ENCODE measurements at places on chromosomes 2 and 18.

GRCh38 chr18:76685860-76686259, 136.5 kb upstream of the ZNF236 start:
- DNase-seq, result no peak

DNA sequence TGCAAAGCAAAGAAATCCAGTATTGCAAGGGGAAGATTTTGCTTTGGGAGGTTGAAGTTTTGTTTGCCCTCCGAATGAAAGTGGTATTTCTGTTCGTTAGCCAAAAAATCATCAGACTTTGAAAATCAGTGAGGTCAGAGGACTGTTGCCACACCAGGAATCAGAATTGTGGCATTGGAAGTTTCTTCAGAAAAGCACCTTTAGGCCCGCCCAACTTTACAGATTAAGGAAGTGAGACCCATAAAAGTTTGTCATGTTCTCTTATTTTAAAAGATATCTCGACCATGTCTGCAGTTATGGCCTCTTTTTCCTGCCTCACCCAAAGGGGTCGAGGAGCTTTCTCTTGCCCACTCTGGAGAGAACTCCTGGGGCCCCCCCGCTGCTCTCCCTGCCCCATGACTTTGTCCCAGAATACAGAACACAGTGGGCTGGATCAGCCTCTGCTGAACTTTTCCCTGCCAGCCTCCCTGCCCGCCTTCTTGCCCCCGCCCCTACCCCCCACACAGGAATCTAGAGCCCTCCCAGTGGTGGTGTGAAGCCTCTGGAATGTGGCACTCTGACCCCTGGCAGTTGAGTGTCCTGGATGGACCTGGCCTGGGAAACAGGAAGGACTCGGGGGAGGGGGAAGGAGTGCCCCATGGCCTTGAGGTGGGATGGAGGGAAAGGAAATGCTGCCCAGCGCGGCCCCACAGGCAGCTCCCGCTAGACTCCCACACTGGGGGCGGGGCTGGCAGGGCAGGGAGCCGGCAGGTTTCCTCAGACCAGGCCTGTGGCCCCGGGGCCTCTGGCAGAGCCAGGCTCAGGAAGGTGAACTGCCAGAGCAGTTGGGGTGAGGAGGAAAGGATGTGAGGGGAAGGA, 25.3 kb downstream of the CRIM1 start:
- peak; percentile 44 for DNase-seq

DNA sequence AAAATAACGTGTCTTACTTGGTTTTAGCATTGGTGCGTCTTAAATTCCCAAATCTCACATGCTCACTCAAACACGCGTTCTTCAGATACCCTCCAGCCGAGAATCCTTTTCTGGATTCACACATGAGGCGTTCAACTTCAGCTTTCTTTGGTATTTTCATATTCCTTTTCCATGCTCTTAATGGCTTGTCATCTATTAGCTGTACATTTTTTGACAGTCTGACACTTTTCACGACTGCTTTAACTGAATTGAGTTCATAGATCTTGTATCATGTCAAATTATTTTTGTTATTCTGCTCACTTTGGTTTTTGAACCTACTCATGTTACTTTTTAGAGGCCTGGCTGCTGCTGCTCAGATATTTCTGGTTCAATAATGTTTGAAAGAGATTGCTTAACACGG, 59.0 kb downstream of the INPP5D start:
- no peak for DNase-seq

- DNase-seq, result peak; percentile 75
Observed at GRCh38 chr2:42095923-42096408, 48.1 kb downstream of the PKDCC start.

GRCh38 chr2:164430166-164430783, 191.0 kb downstream of the GRB14 start:
- peak; percentile 67 for DNase-seq

- DNase-seq, result no peak
Observed at GRCh38 chr18:49997558-49997957, 184.2 kb upstream of the ACAA2 start.

DNA sequence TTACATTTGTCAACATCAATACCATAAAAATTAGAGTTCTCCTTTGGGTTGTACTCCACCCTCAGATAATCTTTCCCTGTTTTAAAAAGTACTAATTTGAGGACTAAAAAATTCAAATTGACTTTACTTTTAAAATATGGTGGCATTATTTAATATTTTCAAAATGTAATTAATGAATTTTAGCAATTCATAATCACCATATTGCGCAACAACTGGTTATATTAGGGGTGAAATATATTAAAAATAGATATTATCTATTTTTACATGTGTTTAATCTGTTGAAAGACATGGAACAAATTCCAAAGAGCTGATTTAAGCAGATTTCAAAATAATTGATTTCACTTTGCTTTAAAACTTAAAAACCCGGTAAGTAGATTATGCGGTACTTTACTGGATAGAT, 236.6 kb upstream of the NOL4 start:
- DNase-seq, result no peak

GRCh38 chr18:26405190-26405801, 143.1 kb downstream of the KCTD1 start:
- DNase-seq, result peak; percentile 47

- no peak for DNase-seq
Observed at GRCh38 chr18:13470516-13471197, 252.1 kb downstream of the LDLRAD4 start.

DNA sequence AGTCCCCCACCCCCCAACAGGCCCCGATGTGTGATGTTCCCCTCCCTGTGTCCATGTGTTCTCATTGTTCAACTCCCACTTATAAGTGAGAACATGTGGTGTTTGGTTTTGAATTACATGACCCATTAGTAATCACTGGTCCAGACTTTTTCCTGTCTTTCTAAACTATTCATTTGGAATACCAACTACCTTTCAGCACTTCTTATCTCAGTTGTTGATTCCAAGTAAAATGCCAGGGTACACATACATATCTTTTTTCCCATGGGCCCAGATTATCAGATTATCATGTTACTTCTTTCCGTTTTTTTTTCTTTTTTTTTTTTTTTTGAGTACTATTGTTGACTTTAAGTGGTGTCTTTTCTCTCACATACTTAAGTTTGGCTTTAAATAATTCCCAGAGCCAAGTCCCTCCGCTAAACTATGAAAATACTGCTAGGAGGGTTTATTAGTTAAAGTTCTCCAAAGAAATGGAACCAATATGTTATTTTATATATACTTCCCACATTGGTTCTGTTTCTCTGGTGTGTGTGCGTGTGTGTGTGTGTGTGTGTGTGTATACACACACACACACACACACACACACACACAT, 389.3 kb downstream of the IRS1 start:
- peak; percentile 42 for DNase-seq

GRCh38 chr18:13606604-13607254, 119.6 kb downstream of the FAM210A start:
- no peak for DNase-seq

DNA sequence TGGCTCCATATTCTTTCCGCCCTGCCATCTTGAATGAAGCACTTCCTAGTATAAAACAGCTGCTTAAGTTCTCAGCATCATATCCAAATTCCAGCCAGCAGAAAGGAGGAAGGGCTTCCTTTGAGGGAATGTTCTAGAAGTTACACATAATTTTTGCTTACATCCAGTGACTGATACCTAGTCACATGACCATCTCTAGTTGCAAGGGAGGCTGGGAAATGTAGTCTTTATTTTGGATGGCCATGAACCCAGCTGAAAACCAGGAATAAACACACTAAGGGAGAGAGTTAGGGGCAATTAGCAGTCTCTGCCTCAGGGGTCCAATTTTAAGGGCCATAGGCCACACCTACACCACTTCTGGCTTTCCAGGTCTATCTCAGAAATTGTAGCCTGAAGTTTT, 57.8 kb upstream of the LMAN1 start:
- no peak for DNase-seq

DNA sequence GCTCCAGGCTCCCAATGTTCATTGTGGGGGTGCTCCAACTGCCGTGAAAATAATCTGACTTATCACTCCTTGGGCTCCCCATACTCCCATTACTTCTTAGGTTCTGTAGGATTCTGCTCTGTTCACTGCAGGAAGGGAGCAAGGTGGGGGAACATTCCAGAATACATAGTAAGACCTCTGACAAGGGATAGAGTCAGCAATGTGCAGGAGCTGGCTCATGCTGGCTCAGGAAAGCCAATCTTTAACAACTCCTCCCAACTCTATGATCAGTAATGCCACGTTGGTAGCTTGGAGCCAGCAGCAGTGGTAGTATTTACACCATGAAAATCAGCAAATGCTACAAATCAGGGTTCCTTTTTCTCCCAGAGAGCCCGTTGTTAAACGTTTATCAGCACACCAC, 44.4 kb downstream of the FECH start:
- no peak for DNase-seq

GRCh38 chr2:101775636-101776035, 78.1 kb downstream of the MAP4K4 start:
- no peak for DNase-seq

DNA sequence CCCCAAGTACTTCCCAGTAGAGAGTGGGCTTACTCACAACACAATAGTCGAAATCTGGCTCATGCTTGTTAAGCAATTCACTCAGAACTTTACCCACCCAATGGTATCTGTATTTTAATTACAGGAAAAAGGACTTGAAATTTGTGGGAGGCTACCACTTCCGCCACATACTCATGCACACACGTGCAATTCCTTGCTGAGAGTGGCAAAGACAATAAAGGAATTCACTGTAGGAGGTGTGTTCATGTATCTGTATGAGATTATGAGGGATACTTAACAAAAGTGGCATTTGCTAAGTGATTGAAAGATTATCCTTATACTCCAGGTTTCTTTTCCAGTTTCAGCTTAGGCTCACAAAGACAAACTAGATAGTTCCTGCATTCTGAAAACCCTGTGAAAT, 14.9 kb upstream of the LYPD6 start:
- no peak for DNase-seq

GRCh38 chr2:182068811-182069210, 83.2 kb downstream of the PPP1R1C start:
- no peak for DNase-seq

GRCh38 chr2:200625282-200625681, 39.5 kb downstream of the AOX1 start:
- DNase-seq, result no peak

- peak; percentile 61 for DNase-seq
Observed at GRCh38 chr2:197803033-197803444, 1.4 kb upstream of the PLCL1 start.

- no peak for DNase-seq
Observed at GRCh38 chr18:42005782-42006181, 50.7 kb downstream of the PIK3C3 start.

DNA sequence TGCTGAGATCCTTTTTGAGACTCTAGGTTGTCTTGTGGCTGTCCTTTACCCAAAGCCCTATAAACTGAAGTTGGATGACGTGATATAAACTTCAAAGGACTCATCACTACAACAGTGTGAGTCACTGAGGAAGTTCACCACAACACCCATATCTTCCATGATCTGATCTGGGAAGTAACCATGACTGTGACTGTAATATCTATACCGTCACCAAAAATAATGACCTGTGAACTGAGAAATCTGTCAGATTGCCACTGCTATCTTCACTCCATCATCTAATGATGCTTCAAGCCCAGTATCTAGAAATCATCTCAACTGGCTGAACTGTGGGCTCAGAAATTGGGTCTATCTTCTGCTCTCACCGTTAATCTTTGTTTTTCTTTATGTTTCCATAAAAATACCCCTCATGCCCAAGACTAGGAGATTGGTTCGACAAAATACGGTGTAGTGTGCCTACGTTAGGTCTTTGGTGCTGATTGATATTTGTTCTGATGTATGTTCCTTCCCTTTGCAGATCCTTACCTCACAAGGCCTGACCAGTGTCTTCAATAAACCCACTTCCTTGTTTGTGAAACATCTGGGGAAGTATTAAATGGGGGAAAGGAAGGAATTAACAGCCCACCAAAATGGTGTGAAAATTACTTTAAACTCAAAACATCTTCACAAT, 78.2 kb downstream of the MYL12B start:
- DNase-seq, result no peak

- no peak for DNase-seq
Observed at GRCh38 chr2:233692648-233693047, at the start of gene UGT1A6. Gene UGT1A6 (plus strand): TSS chr2:233692890. CDS start chr2:233693005, 115 bp downstream.

- no peak for DNase-seq
Observed at GRCh38 chr18:33733376-33733775, 155.4 kb downstream of the ASXL3 start.

- no peak for DNase-seq
Observed at GRCh38 chr2:239297142-239298004, 103.4 kb downstream of the HDAC4 start.

DNA sequence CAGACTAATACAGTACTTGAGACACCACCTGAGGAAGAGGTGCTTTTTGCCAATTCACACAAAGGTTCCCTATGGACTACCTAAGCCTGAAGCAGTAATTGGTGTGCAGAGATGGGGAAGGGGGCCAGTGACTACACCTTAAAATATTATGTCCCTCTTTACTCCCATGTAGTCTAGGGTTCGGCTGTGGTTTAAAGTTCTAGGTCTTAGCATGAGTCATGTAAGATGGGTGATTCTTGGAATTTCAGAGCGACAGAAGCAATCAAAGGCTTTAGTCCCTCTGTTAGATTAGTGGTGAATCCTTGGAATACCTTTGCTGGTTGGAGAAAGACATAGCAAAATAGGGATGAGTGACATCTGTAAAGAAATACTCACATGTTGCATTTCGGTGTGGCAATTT, 14.3 kb upstream of the CCDC85A start:
- DNase-seq, result no peak

GRCh38 chr18:31206787-31207381, 44.2 kb upstream of the DSC1 start:
- no peak for DNase-seq

DNA sequence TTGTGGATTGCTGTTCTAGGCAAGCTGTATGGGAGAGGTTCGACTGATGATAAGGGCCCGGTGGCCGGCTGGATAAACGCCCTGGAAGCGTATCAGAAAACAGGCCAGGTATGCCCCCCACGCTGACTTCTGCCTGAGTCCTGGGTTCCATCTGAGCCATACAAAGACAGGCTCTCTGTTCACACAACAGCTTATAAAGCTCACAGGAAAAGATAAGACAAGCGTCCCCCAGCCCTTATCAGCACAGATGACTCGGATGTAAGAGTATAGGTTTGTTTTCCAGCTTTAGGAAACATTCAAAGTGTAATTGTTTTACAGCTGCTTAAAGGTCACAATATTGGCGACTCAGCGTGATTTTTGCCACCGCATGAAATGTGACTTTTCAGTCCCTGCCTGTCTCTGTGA, 12.7 kb downstream of the CNDP2 start:
- DNase-seq, result no peak

- no peak for DNase-seq
Observed at GRCh38 chr2:155391613-155392130, 693.2 kb downstream of the KCNJ3 start.

GRCh38 chr18:38464024-38464423, 898.4 kb upstream of the CELF4 start:
- no peak for DNase-seq

- no peak for DNase-seq
Observed at GRCh38 chr2:71730785-71731383, 277.5 kb downstream of the DYSF start.

All from myocyte (in vitro differentiated cells).